ENCODE measurements at places on chromosomes 7 and 10.

- no peak for DNase-seq
Observed at GRCh38 chr10:113485736-113486135, 67.1 kb upstream of the HABP2 start.

GRCh38 chr10:126749015-126749655 lies 78.6 kb upstream of the C10orf90 start:
- peak; percentile 15 for DNase-seq

DNA sequence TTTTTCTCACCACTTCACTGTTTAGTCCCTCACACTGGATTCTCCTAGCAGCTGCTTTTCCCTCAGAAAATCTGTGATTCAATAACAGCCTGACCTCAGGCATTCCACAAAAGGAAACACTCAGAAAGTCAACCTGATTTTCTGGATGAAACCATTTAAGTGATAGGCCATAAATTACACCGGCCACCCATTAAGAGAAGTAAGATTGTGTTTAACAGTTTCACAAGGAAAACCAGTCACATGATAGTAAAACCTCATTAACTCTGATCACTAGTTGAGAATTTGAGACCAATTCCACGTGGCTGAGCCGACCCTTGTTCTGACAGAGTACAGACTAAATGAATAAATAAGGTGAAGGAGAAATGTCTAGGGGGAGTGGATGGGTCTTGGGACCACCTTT lies 7.7 kb downstream of the GRM8 start:
- no peak for DNase-seq

GRCh38 chr10:79938728-79939406 lies 10.0 kb downstream of the SFTPD start:
- DNase-seq: no peak

DNA sequence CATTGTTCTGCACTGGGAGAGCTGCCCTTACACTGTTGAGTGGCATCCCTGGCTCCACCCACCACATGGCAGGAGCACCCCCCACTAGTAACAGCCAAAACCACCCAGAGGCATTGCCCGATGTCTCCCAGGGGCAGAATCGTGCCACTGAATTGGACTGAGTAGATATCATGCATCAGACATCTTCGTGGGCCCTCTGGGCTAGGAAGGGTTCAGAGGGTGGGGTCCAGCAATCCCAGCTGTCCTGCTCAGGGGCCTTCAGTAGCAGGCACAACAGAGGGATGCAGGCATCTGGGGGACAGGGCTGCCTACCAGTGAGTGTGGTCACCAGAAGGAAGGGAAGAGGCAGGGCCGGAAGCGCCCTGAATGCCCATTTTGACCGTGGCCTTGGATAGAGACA lies 119.7 kb upstream of the PPP2R2D start:
- no peak for DNase-seq

DNA sequence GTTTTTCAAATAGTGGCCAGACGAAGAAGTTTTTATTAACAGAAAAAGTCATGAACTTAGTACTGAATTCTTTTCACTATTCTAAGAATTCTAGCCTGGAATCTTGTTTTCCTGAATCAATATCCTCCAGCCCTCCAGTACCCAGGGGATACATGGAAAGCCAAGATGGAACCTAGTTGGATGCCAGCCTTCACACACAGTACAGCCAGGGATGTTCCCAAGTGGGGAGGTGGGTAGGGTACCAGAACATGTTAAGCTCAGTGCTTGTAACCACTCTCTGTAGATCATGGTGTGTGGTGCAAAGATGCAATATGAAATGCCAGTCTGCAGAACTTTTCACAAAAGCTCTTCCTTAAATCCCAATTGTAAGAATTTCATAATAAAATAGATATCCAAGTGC lies 128.0 kb downstream of the POU6F2 start:
- DNase-seq: no peak

DNA sequence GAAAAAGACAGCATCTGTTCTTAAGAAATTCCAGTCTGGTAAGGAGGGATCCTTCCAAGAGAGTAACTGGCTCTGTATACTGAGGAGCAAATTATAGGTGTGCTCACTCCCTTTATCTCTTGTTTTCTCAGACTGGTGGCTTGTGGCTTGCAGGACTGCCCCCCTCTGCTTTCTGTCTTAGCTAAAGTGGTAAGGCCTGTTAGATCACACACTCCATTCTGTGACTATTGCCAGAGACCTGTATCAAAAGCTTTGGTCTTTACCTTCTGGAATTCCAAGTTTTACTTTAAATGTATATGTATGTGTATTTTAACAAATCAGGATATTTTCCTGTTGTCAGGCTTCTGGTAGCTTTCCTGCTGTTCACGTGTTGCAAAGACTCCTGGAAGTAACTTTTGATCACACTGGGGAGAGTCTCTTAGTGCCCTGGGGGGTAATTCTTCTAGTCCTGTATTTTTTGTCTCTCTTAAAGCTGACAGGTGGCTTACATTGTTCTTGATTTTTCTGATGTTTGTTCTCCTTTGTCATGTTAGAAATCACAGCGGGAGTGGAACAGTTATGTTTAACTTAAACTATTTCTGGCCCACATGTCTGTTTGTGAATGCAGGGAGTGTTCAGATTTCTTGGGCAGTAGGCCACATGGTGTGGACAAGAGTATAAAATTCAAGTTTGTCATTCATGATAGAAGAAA lies 99.0 kb downstream of the PLPP4 start:
- no peak for DNase-seq

DNA sequence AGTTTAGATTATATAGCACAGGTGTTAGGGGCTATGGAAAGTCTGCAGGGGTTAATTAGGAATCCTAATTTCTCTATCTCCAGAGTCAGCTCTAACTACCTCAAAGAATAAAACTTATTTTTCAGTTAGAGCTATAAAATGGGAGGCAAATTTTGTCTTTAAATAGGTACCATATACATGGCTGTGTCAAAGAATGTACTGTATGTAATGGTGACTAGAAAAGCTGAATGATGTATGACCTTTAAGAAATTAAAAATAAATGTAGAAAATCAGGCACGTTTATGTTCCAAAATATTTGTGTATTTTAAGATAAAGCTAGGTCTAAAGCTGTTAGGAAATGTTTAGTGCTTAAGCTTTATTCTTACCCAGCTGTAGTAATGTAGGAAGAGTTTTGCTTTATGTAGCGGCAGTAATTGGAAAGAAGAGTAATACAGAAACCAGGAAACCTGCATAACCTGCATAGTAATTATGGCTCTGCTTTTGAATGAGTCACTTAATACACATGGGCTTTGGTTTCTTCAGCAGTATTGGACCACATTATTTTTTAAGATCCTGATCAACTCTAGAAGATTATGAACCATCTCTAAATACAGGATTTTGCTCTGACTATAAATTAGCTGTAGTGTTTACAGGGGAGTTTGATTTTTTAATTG lies 85.0 kb downstream of the KMT2E start:
- DNase-seq: no peak

DNA sequence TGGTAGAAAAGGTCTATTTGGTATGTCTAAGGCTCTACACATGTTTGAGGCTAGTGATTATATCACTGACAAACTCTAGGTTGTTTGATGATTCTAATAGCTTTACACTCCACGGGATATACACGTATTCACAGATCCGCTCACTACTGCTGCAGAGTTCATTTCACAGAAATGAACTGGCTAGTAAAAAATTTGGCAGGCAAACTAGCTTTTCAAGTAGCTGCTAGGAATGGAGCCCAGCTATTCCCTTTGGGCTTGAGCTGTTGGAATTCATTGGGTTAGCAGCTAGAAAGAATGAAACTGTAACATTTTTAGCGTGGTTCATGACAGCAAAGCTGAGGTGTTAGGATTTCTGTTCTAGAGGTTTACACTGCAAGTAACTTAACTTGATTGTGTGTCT lies 37.6 kb downstream of the R3HCC1L start:
- no peak for DNase-seq

- no peak for DNase-seq
Observed at GRCh38 chr10:62869958-62870357, 53.8 kb upstream of the EGR2 start.

DNA sequence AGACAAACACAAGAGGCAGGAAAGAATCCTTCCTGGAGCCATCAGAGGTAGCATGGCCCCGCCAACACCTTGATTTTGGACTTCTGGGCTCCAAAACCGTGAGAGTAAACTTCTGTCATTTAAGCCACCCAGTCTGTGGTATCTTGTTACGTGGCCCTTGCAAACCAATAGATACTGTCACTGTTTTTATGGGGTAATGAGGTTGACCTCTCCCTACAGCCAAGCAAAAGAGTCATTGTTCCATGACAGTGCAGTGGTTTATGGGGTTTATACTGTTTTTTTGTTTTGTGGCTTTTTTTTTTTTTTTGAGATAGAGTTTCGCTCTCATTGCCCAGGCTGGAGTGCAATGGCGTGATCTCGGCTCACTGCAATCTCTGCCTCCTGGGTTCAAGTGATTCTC lies 32.8 kb downstream of the KIAA1549 start:
- DNase-seq: no peak

DNA sequence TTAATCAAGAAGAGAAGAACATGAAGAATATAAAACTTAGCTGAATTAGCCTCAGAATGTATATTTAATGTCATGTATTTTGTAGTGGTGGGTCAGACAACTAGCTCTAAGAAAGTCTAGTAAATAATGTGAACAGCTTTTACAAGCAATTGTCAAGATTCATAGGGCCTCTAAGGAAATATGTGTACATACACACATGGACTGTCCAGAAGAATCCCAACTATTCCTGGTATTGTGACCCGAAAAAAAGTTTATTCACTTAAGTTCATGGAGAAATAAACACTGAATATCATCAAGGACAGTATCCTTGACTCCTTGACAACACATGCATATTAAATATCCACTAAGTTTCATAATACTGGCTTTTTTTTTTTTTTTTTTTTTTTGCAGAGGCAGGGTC lies 11.4 kb upstream of the TWIST1 start:
- no peak for DNase-seq

DNA sequence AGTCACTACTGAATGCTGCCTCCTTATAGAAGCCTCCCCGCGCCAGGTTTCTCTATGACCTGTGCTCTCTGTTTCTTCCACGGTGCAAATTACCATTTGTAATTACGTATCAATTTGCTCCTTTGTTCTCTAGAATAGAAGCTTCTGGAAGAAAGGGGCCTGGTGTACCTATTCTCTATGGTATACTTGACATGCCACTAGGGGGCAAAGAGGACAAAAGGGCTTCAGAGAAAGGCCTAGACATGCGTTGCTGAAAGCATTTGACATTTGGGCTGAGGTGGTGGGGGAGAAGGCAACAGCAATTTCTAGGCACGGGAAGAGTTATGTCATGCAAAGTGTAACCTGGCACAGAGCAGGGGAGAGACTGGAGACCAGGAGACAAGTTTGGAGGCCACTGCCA lies 148.7 kb downstream of the WDR11 start:
- DNase-seq: no peak

DNA sequence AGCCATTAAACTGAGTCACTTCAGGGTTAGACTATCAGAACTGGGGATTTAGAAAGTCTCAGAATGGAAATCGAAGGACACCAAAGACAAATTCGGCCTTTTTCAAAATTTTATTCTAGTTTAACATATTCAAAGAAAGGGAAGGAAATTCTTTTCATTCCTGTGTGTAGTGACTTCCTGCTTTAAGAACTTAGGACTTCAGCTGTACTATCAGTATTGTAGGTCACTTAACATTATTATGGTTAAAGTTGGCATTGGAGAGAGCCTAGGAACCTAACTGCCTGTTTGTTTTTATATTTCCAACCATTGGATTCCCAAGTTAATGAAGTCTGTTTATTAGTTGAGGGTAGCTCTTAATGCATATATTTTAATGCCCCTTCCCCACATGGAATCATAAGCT lies 63.7 kb downstream of the PTEN start:
- DNase-seq: no peak

GRCh38 chr10:34771106-34771505 lies 44.0 kb downstream of the PARD3 start:
- DNase-seq: no peak

DNA sequence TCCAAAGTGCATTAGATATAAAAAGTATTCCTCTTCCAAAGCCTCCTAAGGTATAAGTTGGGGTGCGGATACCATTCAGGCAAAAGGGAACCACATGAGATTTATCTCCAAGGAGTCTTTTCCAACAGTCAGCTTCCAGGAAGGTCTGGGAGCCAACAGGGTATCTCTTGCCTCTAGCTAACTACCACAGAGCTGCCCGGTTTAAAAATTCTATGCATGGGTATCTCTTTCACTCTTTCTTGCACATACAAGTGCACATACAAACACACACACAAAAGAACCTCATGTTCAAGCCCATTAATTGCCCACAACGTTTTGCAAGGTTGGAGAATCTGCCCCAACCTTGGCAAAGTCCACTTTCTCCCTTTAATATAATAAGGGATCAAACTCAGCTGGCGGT lies 80.7 kb downstream of the CDK6 start:
- no peak for DNase-seq

GRCh38 chr10:62866941-62867340 lies 50.8 kb upstream of the EGR2 start:
- DNase-seq: no peak

- DNase-seq: no peak
Observed at GRCh38 chr10:79027147-79028055, 41.4 kb upstream of the ZMIZ1 start.

GRCh38 chr10:29757551-29758297 lies 123.0 kb upstream of the SVIL start:
- DNase-seq: no peak

DNA sequence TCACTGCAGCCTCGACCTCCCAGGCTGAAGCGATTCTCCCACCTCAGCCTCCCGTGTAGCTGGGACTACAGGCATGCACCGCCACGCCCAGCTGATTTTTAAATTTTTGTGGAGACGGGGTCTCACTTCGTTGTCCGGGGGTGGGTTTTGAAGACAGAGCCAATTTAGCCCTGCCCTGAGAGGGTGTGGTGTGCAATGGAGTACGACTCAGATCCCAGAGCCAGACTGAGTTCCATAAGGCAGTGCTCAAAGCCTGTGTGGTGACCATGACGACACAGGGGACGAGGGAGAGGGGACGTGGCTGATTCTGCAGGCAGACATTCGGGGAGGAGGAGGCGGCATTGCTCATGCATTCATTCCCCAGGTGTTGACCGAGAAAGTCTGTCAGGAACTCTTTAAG lies 72.1 kb downstream of the ZMIZ1 start:
- no peak for DNase-seq

- DNase-seq: no peak
Observed at GRCh38 chr10:107072028-107072427, 92.5 kb downstream of the SORCS1 start.

- no peak for DNase-seq
Observed at GRCh38 chr10:46283580-46284285, 3.1 kb upstream of the ANTXRL start.

Data from stimulated activated CD8-positive, alpha-beta memory T cell treated with anti-CD3 and anti-CD28 coated beads, Interleukin-15, amount 100 ng/mL, for 1 hour (primary cell).